ENCODE measurements at places on chromosomes 4 and X. TPM values are rescaled to one million over a fixed set of nuclear protein-coding genes. Genes with fewer than 3 reads are reported as not detected.

- no peak for DNase-seq
These were observed 95.1 kb downstream of the SORCS2 start for GRCh38 chr4:7287274-7287917.

DNA sequence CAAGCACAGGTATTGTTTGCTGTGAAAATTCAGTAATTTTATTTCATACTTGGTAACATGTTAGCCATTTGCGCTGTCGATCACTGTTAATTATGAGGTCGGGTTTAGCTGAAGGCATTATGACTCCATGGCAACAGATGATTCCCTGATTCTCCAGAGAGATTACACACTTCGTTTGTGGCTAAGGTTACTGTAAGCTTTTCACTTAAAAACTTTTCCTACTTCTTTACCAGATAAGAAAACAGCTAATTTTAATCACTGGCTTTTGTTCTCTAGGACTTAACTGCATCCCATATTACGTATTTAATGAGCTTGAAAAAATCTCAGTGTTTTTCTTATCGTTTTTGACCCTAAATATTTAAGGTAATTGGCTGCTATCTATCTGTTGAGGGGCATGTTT lies 2.1 kb downstream of the GSTCD start:
- DNase-seq: no peak

DNA sequence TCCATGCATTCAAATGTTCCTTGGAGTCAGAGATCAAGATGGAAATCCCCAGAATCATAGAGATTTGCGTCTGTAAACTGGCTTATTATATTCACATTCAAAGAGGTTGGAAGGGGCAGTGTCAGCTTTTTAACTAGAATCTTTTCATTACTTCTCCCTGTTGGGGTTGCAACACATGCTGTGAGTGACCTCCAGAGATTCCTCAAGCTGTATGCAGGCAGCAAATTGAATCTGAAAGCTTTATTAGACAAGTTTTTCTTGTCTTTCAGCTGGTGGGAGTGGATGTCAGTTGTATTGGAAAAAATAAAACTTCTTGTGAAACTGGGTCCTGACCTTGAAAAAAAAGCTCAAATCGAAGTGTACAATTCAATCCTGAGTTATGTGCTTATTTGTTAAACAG lies 736.5 kb upstream of the FTHL17 start:
- no peak for DNase-seq

Gene NUP62CL
- polyA plus RNA-seq: not detected

Gene DAPP1
- not detected for polyA plus RNA-seq

DNA sequence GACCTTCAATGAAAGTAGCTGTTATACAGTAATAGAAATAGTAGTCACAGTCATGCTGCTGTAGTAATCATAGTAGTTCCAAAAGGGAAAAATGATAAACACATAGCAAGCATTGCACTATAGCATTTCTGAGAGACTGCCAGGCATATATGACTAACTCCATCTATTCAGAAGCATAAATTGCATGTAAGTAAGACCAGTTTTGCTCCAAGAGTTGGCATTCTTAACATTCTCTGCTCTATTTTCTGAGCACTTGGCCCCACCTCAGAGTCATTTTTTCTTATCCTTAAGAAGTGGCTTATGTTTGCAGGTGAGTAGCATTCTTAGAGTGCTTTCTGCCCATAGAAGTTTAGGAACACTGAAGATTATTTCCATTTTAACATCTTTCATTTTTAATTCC lies 490.3 kb upstream of the TECRL start:
- no peak for DNase-seq

Gene FAM9C
- not detected for polyA plus RNA-seq

DNA sequence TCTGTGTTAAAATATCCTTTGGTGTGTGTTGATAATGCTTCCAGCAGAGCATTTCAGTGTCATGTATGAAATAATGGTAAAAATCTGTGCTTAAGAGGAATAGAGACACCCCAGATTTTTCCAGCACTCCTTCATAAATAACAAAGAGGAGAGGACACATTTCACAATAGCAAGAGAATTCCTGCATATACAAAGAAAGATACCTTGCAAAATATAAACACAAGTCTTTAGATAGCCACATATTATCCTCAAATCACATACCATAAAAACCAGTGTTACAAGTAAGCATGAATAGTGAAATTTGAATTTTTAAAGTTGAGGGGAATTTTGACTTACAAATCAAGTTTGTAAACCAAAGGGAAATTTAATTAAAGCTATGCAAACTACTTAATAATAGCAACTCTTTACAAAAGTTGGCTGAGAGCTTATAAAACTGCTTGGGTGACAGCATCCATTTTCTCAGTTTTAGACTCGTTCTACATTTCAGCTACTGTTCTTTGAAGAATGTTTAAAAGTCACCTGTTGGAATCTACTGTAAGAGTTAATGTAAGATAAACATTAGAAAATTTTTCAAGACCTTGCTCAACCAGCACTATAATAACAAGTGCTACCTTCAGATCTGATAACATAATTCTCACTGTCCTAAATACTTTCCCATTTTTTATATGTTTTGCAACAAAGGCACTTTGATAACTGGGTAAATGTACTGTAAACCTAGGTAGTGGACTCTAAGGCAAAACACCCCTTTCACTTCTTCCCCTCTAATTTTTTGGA lies 3.7 kb downstream of the APELA start:
- no peak for DNase-seq

Gene HSD17B13
- 0.07 TPM for polyA plus RNA-seq

GRCh38 chr4:22824091-22824490 lies 131.4 kb downstream of the GBA3 start:
- no peak for DNase-seq

DNA sequence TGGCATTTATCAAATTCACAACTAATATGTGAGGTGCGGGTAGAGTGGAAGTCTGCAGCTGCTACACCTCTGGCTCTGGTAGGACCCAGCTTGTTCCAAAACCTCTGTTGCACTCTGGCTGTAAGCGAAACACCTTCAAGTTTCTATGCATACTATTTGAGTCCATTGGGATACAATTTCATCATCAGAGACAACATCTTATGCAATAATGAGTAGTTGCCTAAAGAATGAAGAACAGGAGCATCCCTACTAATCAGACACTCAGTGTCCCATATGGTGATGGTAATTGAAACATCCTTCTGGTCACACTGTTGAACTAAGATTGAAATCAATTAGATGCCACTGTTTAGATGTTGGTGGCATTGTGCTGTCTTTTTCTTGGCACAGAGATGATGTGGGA lies 178.4 kb downstream of the MGST2 start:
- DNase-seq: no peak

Gene DMRTC1
- not detected for polyA plus RNA-seq

DNA sequence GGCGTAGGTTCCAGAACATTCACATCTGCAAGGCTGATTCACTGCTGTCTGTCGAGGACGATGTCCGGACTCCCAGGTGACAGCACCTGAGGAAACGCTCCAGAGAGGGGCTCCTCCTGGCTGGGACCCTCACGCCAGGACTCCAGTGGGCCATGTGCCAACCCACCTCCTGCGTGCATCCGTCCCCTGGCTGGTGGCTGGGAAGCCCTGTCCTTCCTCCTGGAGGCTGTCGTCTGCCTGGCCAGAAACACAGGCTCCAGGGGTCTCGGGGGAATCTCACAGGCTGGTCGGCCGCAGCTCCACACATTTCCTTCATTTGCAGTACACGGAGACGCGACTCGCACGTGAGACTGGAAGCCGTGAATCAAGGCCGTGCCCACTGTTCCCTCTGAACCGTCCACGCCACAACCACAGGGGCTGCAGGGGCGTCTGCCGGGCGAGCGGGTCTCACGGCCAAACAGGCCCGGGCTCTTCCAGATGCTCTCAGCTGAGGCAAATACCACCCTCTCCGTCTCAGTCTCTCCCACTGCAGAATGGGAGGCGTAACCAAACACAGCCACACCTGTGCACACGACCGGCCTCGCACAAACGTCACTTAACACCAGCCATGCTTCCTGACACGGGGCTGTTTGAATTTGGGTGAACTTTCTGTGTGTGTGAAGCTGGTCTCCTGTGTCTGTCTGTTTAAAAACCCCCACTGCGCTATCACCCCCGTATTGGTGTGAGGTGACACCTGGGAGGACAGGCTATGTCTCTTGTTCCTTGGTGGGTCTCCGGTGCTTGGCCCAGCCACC lies 38.7 kb upstream of the MXD4 start:
- no peak for DNase-seq

All from BJ (cell line).